ENCODE measurements at places on chromosomes 7 and 10.

GRCh38 chr10:1802413-1802812 lies 65.1 kb upstream of the ADARB2 start:
- no peak for DNase-seq

DNA sequence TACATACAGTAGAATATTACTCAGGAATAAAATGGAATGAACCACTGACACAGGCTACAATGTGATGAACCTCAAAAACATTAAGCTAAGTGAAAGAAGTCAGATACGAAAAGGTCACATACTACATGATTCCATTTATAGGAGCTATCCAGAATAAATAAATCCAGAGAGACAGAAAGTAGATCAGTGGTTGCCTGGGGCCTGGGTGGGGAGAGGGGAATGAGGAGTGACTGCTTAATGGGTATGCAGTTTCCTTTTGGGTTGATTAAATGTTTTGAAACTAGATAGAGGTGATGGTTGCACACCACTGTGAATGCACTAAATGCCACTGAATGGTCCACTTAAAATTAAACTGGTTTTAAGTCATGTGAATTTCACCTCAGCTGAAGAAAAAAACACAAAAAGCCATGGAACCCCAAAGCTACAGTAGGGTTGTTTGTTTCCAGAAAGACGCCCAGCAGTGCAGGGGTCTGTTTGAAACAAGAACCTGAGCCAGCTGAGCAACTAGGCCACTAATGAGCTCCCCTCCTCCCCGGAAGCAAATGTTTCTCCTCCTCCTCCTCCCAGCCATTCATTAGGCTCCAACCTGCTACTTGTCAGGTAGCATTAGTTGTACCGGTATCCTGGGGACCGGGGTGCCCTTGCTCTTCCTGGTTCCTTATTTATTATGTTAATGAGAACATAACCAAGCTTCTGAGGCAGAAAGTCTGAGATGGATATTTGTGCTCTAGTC lies 168.4 kb downstream of the EVX1 start:
- no peak for DNase-seq

DNA sequence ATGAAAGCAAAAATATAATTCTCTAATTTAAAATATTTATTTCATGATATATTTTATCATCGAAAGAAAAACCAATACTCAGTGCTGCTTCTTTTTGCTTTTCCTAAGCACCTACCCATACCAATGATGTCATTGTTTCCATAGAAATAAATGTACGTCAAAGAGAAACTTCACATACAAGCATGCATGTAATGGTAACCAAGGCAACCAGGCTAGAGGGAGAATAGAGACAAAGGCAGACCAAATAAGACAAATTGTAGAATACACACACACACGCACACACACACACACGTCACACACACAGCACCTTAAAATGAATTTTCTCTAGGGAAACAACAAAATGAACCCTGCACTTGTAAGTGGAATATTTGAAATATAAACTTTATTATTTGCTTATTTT lies 75.5 kb downstream of the MACC1 start:
- no peak for DNase-seq

GRCh38 chr7:135445690-135446089 lies 64.2 kb downstream of the CNOT4 start:
- DNase-seq = no peak

DNA sequence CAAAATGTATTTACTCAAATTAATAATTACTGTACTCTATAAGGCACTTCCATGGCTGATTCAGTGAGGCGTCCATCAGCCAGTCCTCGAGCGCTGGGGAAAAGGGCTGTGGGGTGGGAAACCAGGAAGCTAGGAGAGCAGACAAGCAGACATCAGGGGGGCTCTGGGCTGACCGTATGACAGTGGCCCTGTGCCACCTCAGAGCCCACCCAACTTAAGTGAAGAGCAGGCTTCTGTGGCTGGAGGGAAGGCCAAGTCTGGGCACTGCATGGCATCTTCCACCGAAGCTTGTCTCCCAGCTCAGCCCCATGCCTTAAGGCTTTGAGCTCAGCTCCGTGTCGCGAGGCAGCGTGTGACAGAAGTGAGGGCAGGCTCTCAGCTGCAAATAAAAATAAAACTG lies 464.5 kb upstream of the ZMIZ1 start:
- DNase-seq = no peak

DNA sequence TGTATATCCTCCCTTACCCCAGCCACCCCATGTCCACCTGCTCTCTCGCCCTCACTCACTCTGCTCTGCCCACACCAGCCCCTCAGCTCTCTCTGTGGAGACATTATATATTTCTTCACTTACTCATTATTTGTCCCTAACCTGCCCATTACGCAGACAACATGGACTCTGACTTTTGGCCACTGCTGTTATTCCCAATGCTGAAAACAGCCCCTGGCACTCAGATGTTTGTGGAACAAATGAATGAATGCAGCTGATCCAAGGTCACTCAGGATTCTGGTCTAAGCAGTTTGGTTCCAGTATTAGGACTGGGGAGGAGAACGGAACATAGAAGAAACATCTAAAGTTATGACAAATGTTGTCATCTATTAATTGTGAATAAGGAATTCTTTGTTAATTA lies 26.7 kb downstream of the GNA12 start:
- DNase-seq = no peak

DNA sequence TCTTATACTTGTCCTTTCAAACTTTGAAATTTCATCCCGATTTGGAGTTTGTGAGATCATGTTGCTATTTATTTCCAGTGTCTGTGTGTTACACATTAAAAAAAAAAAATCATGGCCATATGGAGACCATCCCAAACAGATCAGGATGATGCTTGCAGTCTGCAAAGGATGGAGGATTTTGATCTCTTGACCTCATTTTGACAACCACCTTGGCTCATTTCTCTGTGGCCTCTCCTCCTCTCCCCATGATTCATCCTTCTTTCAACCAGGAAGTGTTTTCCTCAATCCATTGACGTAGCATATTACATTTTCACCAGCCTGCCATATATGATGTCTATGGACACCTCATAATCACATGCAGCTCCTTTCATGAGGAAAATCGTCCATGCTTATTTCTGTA lies 68.9 kb upstream of the INSYN2A start:
- DNase-seq = no peak
